ENCODE measurements at places on chromosomes 2 and 18.

DNA sequence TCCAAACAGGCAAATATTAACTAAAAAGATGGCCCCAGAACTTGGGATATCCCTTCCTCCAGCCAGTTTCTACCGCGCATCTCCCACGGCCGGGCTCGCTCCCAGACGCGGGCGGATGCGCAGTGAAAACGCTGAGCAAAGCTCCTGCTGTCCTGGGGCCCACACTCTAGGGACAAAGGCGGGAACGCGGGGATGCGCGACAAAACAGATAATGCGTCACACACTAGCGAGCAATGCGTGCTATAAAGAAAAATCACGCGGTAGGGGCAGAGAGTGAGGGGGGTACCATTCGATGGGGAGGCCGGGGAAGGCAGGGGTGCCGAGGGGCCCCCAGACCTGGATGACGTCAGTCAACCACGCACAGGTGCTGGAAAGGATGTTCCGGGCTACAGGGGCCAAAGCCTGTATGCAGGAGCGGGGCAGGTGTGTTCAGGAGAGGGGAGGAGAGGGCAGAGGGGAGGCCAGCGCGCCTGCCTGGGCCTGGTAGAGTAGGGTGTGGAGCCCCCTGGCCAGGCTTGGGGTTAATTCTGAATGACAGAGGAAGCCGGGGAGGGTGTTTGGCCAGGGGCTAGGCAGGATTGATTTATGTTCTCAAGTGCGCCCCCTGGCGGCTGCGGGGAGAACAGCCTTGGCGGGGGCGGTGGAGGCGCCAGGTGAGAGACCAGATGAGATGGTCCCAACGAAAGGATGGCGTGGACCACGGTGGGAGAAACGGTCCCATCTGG, 14.9 kb upstream of the ITM2C start:
- peak; percentile 52 for DNase-seq

DNA sequence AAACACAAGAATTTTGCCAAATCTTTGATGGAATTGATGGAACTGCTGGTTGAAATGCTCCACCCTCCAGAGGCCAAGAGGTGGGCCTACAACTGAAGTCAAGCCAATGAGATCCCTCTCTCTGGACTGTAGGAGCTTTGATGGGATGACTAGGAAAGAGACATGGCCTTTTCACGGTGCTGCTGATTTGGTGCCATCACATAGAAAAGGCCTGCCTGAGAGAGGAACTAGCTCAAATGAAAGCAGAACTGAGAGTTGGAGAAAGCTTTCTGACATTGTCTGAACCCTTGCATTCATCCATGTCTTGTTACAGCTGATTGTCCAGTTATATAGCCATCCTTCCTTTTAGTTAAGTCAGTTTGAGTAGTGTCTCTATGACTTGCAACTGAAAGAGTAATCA, 283.8 kb upstream of the LYPD1 start:
- no peak for DNase-seq

DNA sequence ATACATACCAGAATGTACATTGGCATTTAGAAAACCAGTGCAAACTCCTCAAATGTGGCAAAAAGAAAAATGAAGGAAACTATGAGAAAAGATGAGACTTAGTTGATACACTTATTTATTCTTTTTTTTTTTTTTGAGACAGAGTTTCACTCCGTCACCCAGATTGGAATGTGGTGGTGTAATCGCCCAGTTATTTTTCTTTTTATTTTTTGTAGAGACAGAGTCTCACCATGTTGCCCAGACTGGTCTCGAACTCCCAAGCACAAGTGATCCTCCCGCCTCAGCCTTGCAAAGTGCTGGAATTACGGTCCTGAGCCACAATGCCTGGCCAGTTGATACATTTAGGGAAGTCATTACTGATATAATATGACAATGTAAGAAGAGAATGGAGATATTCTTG, 274.2 kb upstream of the LRATD1 start:
- no peak for DNase-seq

DNA sequence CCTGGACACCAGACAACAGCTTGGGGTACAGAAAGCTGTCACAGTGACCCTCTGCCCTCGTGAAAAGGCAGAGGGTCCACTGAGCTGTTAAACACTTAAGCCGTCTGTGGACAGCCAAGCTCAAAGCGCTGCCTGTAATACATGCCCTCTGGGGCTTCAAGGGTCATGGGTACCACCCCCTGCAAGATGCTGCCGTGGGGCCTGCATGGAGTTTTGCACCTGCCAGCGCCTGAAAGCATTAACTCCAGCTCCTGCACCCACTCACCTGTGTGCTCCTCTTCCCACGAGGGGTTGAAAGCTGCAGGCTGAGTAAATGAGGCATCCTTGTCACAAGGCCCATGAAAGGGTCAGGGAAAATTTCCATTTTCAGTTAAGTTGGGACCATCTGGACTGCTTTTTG, 70.6 kb upstream of the PHLPP1 start:
- DNase-seq, result no peak

DNA sequence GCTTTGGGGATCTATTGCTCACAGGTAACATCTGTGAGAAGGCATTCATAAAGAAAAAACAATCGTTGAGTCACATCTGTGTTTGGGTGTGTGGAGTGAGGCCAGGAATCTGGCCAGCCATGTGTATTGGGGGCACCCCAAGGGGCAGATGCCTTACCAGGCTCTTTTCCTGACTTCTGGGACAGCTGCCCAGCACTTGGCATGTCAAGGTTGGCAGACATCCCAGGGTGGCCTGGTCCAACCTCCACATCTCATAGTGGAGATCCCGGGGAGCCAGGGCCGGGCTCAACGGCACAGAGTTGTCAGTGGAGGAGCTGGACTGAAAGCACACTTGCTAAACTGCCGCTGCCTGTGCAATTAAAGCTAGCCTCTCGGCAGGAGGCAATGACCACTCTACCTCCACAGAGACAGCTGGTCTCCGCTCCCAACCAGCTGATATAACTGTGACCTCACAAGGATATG, 75.3 kb upstream of the MGAT4A start:
- DNase-seq, result no peak

- no peak for DNase-seq
Observed at GRCh38 chr2:5387406-5387805, 304.8 kb upstream of the SOX11 start.

GRCh38 chr2:207617011-207617671, 8.1 kb downstream of the METTL21A start:
- no peak for DNase-seq

DNA sequence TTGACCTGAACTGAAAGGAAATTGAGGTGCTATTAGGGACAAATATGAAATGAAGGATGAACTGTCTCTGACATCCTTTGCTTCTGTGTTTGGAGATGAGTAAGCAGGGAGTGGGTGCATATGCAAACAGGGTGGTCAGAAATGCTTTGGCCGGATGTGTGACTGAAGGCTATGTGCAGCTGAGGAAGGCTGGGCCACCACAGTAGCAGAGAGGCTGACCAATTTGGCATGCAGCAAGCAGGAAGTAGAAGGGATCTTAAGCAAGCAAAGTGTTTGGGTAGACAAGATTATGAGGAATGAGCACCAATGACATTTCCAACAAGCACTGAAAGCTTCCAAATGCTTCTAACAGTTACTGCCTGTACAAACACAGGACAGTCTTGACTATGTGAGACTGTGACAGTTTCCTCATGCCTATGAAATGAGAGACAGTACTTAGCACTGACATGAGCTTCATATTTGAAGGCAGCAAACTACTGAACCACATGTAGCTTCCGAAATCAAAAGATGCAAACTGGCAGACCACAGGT, 3.3 kb upstream of the ACTR3 start:
- no peak for DNase-seq

DNA sequence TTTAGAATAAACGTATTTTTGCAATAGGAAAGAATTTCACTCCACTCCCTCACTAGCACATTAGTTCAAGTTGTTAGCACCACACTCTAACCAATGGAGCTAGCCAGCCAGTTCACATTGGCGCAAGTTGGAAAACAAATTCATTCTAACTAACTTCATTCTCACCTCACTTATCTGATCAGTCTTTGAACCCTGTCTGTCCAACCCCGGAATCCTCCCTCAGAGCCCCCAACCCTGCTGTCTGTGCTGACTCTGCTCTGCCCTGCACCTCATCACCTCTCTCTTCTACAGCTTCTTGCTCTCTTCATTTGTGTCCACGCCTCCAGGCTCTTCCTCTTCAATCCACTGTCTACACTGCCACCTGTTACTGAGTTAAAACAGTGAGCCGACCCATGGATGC, 356.5 kb downstream of the IRS1 start:
- DNase-seq, result no peak

GRCh38 chr2:188773075-188773474, 201.1 kb upstream of the COL3A1 start:
- no peak for DNase-seq

- no peak for DNase-seq
Observed at GRCh38 chr2:121078899-121079298, 206.1 kb downstream of the TFCP2L1 start.

GRCh38 chr2:216671791-216672343, 23.5 kb downstream of the IGFBP5 start:
- DNase-seq, result no peak

- DNase-seq, result no peak
Observed at GRCh38 chr2:19600506-19600905, 242.1 kb upstream of the OSR1 start.

GRCh38 chr2:155630760-155631159, 701.8 kb downstream of the NR4A2 start:
- DNase-seq, result no peak

- DNase-seq, result no peak
Observed at GRCh38 chr2:155708071-155708470, 624.5 kb downstream of the NR4A2 start.

DNA sequence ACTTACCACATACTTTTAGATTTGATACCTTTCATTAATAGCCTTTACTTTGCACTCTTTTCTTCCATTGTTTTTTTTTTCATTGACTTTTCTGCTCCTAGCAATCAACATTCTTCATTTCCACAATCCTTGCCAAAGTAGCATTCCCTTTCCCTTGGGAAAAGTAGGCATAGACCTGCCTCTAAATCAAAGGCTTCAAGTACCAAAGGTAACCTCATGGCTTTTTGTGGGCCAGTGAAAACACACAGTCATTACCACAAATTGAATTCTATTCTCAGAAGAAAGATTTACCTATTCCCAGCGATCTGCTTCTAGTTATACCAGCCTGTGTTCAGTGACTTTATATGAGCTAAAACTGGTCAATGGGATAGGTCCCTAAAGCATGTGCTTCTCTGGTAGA, 109.2 kb downstream of the SOCS6 start:
- DNase-seq, result no peak

DNA sequence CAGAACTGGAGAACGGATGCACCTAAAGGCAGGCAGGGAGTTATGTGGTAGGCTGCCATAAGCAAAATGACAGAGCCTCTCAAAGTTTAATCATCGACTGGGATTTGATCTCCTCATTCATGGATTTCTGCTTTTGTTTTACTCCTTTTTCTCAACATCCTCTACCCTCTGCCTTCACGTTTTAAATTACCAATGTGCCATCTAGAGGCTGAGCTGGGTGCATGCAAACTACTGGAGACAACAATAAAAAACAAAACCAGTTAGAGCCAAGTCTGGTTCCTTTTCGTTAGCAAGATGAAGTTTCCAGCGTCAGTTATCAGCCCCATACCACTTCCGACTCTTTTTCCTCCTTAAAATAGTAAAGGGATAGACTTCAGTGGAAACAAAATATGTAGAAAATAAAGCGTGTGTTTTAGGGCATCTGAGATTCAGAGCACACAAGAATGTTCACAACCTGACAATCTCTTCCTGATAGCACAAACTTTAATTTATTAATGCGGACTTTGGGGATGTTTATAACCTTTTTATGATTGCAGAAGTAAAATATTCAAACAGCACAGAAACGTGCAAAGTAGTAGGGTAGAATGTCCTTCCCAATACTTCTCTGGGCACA, 117.0 kb downstream of the LAMA1 start:
- no peak for DNase-seq

DNA sequence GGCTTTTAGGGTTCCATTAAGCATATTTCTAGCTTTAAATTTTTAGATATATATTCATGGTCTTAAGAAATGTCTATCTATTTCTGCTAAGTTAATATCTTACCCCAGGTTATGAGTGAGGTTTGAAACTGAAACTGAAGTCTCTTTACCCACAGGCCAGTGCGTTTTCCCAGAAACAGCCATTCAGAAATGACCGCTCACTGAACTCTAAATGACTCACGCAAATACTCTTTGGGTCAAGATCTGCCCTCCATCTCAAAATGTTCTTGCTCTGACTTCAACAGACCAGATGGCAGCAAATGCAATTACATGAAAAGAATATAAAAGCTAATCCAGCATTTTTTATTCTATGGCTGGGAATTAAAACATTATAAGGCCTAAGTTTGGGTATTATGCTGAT, 315.2 kb downstream of the TDRD15 start:
- no peak for DNase-seq

- DNase-seq, result no peak
Observed at GRCh38 chr2:77001895-77002294, 520.3 kb downstream of the LRRTM4 start.

DNA sequence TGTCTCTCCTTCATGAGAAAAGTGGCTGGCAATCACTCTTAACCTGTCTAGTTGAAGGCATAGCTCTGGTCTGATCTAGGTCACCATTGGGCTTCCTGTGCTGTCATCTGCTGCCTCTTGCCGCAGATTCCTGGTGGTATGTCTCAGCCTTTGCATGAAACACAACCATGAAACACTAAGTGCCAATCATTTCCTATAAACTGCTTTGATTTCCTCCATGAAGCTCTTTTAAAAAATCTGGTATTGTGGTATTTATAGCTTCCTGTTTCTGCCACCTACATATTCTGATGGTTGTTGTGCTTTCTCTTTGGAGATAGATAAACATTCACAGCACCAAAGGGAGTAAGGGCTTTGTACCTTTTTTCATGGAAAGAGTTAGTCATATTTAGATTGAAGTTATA, 120.0 kb upstream of the EPC2 start:
- peak; percentile 25 for DNase-seq

DNA sequence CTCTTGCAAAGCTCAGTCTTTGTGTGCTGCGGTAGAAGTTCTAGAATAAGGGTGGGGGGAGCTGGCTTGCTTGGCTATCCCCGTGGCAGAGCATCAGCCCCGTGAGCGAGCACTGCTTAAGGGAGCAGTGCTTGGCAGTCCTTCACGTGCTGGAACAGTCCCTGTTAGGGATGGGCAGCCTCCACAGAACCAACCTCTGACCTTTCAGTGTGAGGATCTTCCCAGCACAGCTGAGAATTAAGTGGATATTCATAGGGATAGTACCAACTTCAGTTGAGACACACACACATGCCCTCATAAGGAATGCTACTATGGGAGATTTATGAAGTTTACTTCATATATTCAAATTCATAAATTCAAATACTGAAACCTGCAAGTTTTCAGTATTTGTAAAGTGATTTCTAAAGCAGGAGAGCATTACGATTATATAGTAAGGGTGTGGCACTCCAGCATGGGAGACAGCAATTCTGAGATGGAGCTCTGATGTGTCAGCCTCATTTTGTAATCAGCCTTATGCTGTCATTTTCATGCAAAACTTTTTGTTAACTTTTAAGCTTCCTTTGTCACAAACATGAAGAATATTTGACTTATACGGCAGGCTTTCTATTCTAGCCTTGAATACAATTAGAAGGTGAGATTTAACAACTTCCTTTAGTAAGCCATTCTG, 39.5 kb downstream of the ATP9B start:
- no peak for DNase-seq

DNA sequence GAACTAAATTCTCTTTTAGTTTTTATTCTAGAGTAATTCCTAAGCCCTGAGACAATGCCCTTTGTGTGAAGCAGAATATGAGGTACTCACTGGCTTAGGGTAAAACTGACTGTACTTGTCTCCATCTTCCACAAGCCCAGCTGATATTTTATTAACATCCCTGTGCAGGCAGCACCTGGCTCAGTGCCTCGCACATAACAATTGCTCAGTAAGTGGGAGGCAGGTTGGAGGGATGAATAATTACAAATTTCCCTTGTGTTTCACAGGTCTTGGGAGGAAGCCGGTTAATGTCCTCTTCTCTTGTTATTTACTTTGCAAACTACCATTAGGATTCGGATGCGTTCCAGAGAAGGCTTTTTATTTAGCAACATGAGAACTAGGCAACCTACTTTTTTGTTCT, 249.8 kb upstream of the FSHR start:
- DNase-seq, result no peak

Data from activated CD4-positive, alpha-beta T cell treated with anti-CD3 and anti-CD28 coated beads for 1 hour (primary cell).